NCI-H1417 (cell line): ENCODE measurements at places on chromosomes 4 and X.

DNA sequence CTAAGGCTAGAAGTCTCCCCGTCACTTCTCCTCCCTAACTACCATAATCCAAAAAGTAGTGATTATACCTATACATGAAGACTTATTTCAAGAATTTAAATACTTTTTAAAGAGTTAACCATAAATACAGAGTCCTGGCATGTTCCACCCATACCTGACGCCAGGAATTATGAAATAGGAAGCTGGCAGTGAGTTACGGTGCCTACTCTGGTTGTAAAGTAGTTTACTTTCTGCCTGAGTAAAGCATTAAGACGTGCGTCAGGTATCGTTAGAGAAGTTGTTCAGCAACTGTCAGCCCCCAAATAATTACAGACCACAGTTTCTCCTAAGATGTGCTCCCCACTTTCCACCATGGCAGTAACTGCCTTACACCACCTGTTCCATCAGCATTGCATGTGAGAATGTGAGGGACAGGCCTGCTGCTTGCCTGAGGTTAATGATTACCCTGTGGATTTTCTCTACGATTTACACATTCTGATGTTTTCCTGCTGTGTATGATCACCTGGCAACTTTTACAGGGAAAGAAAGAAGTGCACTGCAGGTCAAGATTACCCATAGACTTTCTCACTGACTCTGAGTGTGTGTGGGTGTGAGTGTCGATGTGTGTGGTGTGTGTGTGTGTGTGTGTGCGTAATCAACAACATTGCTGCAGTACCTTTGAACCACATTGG lies 92.3 kb upstream of the SLC7A11 start:
- no peak for DNase-seq

GRCh38 chrX:18424482-18425198 lies 768 bp upstream of the CDKL5 start:
- peak; percentile 62 for DNase-seq

GRCh38 chr4:94325835-94326234 lies 16.8 kb downstream of the HPGDS start:
- DNase-seq, result no peak

GRCh38 chr4:41294445-41295062 lies 37.8 kb downstream of the UCHL1 start:
- peak; percentile 33 for DNase-seq

GRCh38 chr4:142030010-142030409 lies 393.6 kb downstream of the IL15 start:
- no peak for DNase-seq

DNA sequence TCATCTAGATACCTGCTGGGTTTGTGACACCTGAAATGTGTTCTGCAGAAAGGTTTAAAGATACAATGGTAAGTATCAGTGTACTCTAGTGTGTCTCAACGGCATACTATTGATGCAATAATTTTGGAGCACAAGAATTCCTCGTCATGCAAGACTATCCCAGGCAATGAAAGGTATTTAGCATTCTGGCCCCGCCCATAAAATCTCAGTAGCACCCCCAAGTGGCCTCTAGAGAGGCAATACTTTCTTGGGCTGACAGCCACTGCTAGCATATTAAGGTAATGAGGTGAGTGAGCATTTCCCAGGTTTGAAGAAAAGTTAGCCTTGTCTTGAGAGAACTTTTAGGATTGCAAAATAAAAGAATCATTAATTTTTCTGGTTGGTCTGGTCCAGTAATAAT lies 24.0 kb downstream of the TAB3 start:
- no peak for DNase-seq

DNA sequence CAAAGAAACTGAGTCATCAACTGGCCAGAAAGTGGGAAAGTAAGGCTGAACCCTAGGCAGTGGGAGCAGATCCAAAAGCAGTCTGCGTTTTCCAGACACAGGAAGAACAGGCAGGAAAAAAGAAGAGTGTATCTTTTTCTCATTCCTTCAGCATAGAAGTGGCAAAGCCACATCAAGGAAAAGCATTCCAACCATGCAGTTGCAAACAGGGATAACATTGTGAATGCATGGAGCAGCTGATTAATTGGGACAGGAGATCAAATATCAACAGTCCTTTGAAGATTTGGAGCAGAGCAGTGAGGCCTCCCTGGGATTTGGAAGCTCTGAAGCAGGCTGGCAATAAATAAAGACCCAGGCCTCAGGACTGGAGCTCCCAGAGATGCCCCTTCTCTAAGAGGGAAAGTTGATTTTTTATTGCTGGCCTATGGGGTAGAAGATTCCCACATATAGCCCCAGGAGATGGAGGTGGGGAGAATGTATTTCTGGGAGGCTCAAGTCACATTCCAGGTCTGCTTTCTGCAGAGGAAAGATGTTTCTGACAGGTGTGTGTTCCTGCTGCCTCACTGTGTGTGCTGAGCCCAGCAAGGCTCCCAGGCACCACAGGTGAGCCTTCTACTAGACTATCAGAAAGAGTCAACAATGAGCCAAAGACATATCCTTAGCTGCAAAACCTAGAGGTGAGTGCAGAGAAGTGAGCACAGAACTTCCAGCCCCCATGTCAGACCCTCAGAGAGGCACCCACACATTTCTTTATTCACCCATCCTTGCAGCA lies 222.5 kb downstream of the RAB28 start:
- no peak for DNase-seq
